Stimulated activated CD4-positive, alpha-beta T cell treated with anti-CD3 and anti-CD28 coated beads, Interleukin-4, amount 100 ng/mL, for 4 hours (primary cell): ENCODE measurements at places on chromosomes 2 and 18.

- DNase-seq = no peak
Observed at GRCh38 chr2:134407154-134407890, 153.4 kb downstream of the MGAT5 start.

- no peak for DNase-seq
Observed at GRCh38 chr2:151051574-151052220, 210.0 kb downstream of the RBM43 start.

- DNase-seq = no peak
Observed at GRCh38 chr2:241843321-241844065, 15.2 kb downstream of the PDCD1 start.

DNA sequence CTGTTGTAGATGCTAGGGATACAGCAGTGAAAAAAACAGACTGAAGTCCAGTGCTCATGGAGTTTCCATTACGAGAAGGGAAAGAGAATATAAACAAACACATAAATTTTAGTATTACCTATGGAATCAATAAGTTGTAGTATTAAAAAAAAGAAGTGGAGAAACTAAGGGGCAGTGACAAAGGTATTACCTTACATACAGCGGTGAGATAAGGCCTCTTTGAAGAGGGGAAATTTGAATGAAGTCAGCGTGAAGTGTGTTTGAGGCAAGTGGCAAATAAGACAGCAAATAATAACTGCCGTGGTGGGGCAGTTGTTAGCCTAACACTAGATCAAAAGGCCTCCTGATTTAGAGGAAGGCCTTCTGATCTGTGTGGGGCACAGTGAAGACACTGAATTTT is 57.9 kb downstream of the TLK1 start:
- no peak for DNase-seq

- no peak for DNase-seq
Observed at GRCh38 chr2:127196998-127197397, 23.1 kb downstream of the CYP27C1 start.

- DNase-seq = no peak
Observed at GRCh38 chr2:170932166-170932565, 3.1 kb downstream of the GORASP2 start.

GRCh38 chr2:675460-675859 is 1.7 kb downstream of the TMEM18 start:
- no peak for DNase-seq

DNA sequence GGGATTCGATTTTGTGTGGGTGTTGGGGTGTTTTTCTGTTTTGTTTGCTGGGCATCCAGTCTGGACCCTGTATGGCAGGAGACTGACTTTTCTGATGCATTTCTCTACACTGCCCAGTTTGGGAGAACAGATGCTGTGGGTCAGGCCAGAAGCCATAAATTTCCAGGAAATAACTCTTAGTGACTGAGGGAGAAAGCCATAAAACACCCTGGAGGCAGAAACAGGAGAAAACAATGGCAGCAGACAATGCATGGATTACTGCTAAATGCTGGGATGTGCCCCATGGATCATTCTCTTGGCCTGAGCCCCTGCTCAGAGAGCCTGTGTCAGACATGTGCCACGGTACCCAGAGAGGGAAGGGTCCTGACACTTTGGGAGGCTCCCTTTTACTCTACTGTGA is 133.6 kb upstream of the CAPN13 start:
- DNase-seq = no peak

- no peak for DNase-seq
Observed at GRCh38 chr2:39059366-39059952, 61.4 kb downstream of the SOS1 start.

- DNase-seq = no peak
Observed at GRCh38 chr2:209382775-209383174, 41.1 kb upstream of the MAP2 start.

GRCh38 chr2:25252291-25253152 is 84.1 kb upstream of the POMC start:
- peak; percentile 68 for DNase-seq

- DNase-seq = peak; percentile 4
Observed at GRCh38 chr2:147845411-147845971, 662 bp downstream of the ACVR2A start.

GRCh38 chr2:102839668-102840388 is 78.0 kb downstream of the TMEM182 start:
- no peak for DNase-seq

DNA sequence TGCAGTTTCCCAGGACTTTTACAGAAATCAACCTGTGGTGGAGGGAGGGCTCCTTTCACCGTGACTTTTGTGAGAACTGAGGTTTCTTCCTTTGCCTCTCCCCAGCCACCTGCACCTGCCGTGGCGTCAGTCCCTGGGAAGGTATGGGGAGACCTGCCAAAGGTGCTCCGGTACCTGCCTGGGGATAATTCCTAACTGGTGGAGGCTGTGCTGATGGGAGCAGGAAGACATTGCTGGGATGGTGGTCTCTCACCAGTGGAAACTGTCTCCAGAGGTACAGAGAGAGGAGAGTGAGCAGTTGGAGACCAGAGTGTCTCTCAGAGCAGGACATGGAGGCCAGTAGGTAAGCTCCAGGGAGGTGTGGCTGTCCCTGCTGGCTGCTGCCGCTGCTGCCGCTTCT is 52.6 kb downstream of the CIB4 start:
- DNase-seq = no peak

DNA sequence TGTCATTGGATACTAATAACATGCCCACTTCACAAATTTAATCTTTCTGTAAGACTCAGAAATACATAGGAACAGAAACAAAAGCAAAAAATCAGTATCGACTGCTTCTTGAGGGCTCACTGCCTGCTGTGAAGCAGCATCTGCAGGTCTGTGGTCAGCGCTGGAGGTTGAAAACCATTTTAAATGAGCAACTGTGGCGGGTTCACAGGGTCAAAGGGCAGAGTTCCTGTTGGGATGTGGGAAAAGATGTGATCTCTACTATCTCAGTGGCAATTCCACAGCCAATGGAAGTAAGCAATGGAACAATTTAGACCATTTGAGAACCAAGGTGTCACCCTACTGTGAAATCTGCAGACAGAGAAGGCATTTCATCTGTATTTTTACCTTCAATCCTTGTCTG is 468.3 kb downstream of the PARD3B start:
- no peak for DNase-seq

DNA sequence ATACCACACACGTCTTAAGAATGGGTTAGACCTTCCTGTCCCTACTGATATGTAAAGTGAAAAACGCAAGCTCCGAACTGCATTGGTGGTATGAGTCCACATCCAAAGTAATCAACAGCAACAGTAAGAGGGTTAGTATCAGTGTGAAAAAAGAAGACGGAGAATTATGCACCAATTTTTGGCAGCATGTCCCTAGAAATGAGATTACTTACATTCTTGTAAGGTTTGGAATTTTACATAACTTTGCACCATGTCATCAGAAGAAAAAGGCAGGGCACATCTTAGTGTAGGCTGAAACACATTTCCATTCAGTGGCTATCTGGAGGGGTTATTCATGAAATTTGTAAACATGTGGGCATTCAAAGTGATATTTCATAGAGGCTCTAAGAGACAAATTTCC is 88.2 kb downstream of the LONRF2 start:
- no peak for DNase-seq

GRCh38 chr2:12176623-12177454 is 430.4 kb downstream of the LPIN1 start:
- DNase-seq = peak; percentile 12

GRCh38 chr2:85132834-85133637 is at the start of gene TCF7L1:
Gene TCF7L1, plus strand, starts transcription at chr2:85133392. Its CDS starts 293 bp downstream, at chr2:85133685.
- DNase-seq = peak; percentile 14

DNA sequence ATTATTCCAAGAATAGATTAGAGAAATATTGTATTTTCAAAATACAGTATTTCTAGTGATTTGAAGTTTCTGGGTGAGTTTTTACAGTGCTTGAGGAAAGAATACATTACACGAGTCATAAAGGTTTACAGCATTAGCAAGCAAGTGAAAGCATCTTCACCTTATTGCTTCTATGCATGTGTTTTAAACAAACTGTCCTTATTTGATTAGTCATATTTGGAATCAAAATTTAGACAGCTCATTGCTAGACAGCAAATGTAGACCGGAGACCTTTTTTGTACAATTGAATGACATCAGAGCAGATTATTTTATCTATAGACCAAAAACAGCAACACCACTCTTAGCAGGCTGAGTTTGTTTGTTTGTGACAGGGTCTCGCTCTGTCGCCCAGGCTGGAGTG is 69.2 kb downstream of the FAM161A start:
- DNase-seq = no peak

- no peak for DNase-seq
Observed at GRCh38 chr2:133586978-133587377, 18.7 kb upstream of the NCKAP5 start.

DNA sequence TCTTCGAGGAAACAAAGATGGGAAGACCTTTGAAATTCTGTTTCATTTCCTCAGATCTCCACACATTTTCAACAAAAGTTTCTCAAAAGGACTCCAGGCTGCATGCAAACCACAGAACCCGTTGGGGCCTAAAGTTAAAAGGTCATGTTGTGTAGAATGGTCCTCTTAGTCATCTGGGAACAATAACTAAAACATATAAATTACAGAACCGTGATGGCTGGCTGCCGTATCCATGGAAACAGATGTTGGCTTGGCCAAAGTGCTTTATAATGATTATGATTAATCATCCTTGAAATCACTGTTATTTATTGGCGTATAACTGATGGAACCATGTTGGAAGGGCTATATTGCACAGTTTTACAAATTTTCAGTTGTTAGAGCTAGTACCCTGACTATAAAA is 182.8 kb upstream of the CRIM1 start:
- no peak for DNase-seq

DNA sequence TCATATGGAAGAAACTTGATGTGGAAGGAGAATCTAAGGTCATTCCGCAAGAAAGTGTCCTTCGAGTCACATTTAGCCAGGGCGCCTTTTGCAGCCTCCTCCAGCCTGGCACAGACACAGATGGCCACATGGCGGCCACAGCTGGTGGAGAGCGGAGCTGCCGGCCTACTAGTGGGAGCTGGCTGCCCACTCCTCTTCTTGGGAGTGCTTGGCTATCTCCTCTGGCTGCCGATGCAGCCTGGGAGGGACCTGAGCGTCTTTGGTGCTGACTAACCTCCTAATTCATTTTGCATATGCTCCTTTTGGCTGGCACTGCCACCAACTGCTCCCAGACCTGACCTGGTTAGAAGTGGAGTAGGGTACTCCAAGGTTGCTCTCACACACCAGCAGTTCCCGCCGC is 199.3 kb upstream of the MYT1L start:
- no peak for DNase-seq

DNA sequence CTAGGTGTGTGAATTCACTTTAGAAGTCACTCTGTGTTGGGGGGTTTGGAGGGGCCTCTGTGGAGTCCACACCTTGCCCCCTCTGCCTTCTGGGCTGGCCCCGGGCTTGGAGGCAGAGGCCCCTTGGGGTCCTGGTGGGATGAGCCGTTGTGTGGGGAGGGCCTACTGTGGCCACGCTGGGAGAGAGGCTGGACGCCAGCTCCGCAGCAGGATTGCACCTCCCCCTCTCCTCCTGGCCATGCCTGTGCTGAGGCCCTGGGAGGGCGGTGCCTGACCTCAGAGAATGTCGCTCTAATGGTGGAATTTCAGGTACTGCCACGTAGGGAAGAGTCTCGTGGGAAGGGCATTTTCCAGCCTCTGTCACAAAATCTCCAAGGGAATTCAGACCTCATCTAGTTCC is 237.0 kb downstream of the ATAD2B start:
- DNase-seq = no peak

DNA sequence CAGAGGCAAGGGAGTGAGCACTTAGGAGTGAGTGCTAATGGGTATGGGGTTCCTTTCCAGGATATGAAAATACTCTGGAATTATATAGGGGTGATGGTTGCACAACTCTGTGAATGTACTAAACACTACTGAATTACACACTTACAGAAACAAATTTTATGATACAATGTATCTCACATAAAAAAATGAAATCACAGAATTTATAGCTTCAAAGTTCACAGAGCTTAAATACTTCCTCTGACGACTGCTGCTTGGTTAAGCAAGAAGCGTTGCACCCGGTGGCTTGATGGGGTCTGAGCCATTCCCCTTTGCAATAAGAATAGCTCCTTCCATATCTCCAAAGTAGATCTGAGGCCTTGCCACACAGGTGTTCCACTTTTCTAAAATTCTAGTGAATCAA is 835.1 kb downstream of the TSN start:
- DNase-seq = no peak

GRCh38 chr2:9330612-9331270 is 92.6 kb downstream of the ITGB1BP1 start:
- no peak for DNase-seq

DNA sequence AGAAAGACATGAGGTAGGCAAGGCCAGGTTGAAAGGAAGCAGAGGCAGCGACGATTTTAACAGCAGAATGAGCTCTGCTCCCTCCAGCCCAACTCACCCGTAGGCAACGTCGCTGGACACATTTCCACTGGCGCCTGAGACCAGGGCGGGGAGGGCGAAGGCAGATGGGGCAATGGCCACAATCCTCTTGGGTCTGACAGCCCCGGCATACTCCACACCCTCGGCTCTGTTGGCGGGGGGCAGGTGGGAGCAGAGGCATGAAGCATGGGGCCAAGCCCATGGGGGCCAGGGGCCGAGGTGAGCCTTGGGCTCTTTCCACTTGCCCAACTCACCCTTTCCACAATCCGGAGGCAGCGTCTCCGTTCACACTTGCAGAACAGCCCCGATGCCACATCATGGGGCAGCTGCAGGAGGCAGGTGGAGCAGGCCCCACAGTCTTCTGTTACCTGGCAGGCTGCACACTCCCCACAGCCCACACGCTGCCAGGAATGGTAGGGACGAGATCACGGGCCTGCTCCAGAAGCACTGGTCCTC is 5.8 kb downstream of the MBD1 start:
- no peak for DNase-seq

GRCh38 chr2:170323743-170324142 is 145.8 kb downstream of the MYO3B start:
- DNase-seq = no peak

GRCh38 chr18:33744032-33744697 is 166.1 kb downstream of the ASXL3 start:
- DNase-seq = no peak

GRCh38 chr2:70959851-70960832 is 18.3 kb upstream of the ANKRD53 start:
- no peak for DNase-seq

GRCh38 chr2:39845460-39846146 is 66.5 kb upstream of the THUMPD2 start:
- no peak for DNase-seq

GRCh38 chr2:14475994-14476393 is 156.5 kb upstream of the LRATD1 start:
- DNase-seq = no peak

- no peak for DNase-seq
Observed at GRCh38 chr2:152465541-152465940, 130.6 kb downstream of the FMNL2 start.
